ENCODE measurements at places on chromosomes 3 and 15. TPM values are rescaled to one million over a fixed set of nuclear protein-coding genes. Genes with fewer than 3 reads are reported as not detected.

The NDN gene
- total RNA-seq, result 37.7 TPM

The LNP1 gene
- 2.6 TPM for total RNA-seq

The CACNA1D gene
- 0.78 TPM for total RNA-seq

The NDUFB4 gene
- 570 TPM for total RNA-seq

The PRR20G gene
- not detected for total RNA-seq

The GMPPB gene
- 15.7 TPM for total RNA-seq

The FOXB1 gene
- not detected for total RNA-seq

The FBXO45 gene
- total RNA-seq, result 7.9 TPM

GRCh38 chr15:40155270-40155910 is 5.5 kb upstream of the BUB1B start:
- DNase-seq, result no peak

DNA sequence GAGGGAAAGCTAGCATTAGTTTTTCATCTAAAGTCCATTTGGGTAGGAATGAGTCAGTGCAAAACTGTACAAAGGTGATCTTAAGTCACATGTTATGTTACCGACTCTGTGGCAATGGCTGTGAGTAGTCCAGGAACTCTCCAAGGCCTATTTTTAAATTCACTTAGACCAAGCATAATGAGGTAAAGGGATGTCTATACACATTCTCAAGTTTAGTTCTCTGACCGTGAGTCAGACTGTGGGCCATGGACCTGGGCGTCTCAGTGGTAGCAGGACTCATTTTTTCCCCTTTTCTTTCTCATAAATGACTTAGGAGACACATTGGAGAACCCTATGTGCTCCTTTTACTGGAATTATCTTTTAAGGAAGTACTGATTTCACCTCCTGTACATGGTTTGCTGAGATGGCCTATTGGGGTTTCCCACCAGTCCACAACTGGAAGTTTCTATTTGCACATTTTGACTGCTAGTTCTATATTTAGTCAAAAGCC is 488.7 kb upstream of the TPRG1 start:
- peak; percentile 37 for DNase-seq

DNA sequence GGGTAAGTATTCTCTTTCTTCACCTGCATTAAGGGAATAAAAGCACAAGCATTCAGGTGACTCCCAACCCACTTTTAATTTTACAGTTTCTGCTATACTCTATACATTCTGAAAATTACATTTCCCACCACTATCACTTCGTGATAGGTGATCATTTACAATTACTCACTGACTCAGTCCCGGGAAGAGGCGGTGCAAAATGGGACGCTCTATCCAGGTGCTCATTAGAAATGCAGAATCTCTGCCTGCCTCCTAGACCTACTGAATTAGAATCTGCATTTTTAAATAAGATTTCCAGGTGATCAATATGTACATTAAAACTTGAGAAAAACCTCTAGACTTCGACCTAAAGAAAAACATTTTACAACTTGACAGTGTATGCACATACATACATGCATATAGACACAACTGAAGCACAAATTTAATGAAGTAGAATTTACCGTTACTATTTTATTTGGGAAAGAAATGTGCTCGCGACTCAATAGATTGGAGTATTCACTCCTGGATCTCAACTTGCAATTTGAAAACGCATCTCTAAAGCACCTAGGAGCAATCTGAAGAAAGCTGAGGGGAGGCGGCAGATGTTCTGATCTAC is 598 bp upstream of the TGFBR2 start:
- DNase-seq, result no peak

DNA sequence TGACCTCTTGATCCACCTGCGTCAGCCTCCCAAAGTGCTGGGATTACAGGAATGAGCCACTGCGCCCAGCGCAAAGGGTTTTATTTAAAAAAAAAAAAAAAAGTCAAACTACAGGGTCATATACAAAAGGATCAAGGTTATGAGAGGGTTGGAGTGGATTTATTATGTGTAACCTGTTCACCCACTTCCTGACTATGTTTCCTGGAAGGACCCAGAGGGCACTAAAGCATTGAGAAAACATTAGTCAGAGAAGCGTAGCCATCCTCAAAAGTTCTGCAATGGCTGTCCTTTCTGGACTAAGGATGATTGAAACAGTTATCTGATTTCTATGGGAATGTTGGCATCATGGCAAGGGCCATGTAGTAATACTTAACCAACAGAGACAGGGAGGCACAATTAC is 7.3 kb upstream of the SCAPER start:
- no peak for DNase-seq

- DNase-seq, result no peak
These were observed 6.4 kb upstream of the TMEM158 start for GRCh38 chr3:45232521-45232920.

DNA sequence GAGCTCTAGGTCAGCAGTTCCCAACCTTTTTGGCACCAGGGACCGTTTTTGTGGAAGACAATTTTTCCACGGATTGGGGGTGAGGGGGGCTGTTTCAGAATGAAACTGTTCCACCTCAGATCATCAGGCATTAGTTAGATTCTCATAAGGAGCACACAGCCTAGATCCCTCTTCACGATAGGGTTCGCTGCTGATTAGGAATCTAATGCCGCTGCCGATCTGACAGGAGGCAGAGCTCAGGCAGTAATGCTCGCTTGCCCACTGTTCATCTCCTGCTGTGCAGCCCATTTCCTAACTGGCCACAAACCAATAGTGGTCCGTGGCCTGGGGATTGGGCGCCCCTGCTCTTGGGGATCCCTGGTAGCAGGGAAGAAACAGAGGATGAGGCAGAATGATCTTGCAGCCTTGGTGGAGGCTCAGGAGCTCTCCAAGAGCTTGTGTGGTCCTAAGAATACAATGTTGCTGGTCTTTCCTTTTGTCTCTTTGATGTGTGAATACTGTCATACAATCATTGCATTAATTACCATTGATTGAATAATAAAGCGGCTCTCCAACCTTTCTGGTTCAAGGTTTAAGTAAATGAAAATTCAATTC is 183.2 kb downstream of the FNDC3B start:
- DNase-seq, result no peak

- DNase-seq, result peak; percentile 52
These were observed 62.2 kb upstream of the RGMA start for GRCh38 chr15:93150910-93151881.

- DNase-seq, result no peak
These were observed 90.2 kb downstream of the RFTN1 start for GRCh38 chr3:16423298-16423697.

GRCh38 chr3:72629191-72629631 is 219.0 kb downstream of the SHQ1 start:
- no peak for DNase-seq

GRCh38 chr3:197002701-197003454 is 26.7 kb downstream of the MELTF start:
- peak; percentile 85 for DNase-seq

DNA sequence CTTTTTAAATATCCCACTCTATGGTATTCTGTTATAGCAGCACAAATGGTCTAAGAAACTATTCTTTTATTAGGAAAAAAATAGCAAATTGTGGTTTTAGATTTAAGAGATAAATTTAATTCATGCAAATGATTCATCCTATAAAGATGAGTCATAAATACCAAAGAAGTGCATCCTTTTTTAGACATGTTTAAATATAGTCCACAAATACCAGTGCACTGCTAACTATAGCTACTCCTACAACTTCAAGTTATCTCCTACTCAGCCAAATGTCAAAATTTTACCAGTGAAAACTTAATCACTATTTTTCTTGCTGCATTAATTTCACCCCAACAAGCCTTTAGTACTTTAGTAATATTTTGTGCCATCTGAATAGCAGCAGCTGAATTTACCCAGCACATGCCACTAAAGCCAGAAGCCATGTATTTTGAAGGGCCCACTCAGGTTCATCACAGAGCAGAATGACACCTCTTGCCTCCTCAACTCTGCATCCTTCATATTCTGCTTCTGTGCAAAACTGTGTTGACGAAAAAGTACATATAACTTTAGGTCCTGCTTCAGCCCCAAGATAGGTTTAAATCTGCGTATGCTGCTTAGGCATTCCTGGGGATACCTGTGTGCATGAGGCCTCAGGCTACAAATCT is 24.9 kb downstream of the CX3CR1 start:
- no peak for DNase-seq

- no peak for DNase-seq
These were observed 164.6 kb upstream of the MCTP2 start for GRCh38 chr15:94066811-94067210.

- no peak for DNase-seq
These were observed 1025.4 kb downstream of the SQOR start for GRCh38 chr15:46660096-46660842.

DNA sequence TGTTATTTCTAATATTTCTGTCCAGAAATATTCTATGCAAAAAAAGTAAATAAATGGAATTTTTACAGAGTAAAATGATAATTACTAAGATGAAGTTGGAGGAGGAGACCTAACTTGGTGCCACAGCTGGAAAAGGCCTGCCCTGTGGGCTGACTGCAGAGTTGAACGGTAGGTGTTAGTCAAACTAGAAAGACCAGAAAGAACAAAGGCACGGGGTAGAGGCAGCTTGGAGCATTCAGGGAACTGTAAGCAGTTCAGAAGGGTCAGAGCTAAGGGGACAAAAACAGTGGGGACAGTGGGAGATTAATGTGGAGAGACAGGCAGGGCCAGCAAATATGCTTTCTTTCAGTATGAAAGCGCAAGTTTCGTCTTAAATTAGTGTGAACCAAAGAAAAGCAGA is 39.3 kb upstream of the PTPRG start:
- DNase-seq, result no peak
